Peyer's patch (tissue), 4 donors: ENCODE measurements at places on chromosomes 5 and 9. TPM values are rescaled to one million over a fixed set of nuclear protein-coding genes. Genes with fewer than 3 reads are reported as not detected.

Gene UQCRQ
- 258 TPM for total RNA-seq

DNA sequence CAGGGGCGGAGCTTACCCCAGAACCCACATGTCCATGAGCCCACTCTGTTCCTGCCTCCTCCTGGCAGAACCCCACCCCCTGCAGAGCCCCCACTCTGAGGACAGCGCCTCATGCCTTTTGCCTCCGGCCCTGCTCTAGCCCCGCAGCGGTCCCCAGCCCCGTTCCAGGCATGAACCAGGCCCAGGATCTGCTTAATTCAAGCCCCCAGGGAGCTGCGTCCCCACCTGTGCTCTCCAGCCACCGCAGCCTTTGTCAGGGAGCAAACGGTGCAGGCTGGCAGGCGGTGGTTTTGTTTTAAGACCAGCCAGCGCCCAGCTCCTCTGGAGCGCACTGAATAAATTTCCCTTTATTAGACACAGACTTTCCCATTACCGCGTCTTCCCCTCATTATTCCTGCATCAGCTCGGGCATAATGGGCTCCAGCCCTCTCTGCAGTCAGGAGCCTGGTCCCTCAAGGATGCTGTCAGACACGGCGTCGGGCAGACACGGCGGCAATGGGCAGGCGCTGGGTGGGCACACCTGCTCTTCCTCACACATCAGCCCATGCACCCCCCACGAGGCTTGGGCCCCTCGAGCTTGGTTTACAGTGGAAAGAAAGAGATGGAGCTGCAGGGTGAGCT lies 137.6 kb downstream of the OLFM1 start:
- peak; percentile 38 for DNase-seq

DNA sequence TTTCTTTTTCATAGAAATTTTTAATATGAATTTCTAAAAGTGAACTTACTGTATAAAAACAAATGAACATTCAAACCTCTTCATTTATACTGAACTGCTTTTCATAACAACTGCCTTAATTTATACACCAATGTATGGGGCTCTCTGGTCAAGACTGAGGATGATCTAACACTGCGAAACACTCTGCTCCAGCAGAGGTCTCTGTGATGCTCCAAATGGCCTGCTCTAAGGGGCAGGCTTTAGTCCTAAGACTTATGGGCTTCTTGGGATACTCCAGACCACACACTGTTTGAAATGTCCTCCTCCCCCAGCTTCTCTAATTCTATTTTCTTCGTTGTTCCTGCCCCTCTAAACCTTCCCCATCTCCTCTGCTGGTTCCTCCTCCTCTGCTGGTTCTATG lies 58.5 kb downstream of the LIFR start:
- no peak for DNase-seq

Gene TAF1L
- total RNA-seq, result not detected

GRCh38 chr9:116685166-116685565 lies 1.9 kb upstream of the TRIM32 start:
- no peak for DNase-seq

- no peak for DNase-seq
Observed at GRCh38 chr5:181053488-181054121, 13.5 kb downstream of the BTNL9 start.

DNA sequence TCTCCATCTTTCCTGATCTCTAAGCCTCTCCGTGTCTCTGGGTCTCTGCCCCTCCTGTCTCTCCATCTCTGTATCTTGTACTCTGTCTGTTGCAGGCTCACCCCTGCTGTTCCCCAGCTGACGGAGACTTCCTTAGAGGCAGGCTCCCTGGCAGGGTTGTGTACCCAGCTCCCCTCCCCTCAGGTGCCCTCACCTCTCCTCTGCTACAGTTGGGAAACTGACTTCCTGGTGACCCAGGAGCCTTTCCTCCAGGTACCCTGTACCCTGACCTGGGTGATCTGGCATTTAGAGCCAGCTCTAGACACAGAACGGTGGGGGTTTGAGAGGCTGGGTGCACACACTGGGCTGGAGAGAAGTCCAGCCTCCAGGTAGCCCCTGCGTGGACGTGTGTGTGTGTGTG lies 37.7 kb downstream of the CXXC5 start:
- DNase-seq, result no peak

DNA sequence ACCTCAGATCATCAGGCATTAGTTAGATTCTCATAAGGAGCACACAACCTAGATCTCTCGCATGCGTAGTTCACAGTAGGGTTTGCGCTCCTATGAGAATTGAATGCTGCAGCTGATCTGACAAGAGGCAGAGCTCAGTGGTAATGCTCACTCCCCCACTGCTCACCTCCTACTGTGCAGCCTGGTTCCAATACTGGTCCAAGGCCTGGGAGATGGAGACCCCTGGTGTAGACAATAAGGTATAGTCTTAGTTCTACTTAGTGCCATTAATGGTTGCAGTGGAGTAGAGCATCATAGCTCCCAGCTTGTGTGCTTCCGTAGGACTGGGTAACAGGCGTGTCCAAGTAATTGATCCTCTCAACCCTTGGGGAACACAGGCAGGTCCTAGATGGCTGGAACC lies 70.4 kb upstream of the ANKRD55 start:
- DNase-seq, result no peak

Gene LCN1
- not detected for total RNA-seq

DNA sequence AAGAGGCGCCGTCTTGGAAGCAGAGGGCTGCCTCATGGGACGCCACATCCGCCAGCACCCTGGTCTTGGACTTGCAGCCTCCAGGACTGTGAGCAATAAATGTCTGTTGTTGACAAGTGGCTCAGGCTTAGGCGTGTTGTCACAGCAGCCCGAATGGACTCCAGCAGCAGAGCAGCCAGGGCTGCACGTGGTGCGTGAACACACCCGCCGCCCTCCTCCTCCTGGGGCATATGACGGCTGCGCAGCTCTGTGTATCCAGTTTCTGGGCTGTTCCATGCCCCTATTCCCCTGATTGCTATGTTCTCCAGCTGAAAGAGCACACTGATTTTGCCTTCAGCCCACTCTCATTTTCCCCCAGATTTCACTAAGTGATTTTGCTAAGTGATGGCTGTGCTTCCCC lies 36.0 kb upstream of the CLPTM1L start:
- DNase-seq, result no peak

DNA sequence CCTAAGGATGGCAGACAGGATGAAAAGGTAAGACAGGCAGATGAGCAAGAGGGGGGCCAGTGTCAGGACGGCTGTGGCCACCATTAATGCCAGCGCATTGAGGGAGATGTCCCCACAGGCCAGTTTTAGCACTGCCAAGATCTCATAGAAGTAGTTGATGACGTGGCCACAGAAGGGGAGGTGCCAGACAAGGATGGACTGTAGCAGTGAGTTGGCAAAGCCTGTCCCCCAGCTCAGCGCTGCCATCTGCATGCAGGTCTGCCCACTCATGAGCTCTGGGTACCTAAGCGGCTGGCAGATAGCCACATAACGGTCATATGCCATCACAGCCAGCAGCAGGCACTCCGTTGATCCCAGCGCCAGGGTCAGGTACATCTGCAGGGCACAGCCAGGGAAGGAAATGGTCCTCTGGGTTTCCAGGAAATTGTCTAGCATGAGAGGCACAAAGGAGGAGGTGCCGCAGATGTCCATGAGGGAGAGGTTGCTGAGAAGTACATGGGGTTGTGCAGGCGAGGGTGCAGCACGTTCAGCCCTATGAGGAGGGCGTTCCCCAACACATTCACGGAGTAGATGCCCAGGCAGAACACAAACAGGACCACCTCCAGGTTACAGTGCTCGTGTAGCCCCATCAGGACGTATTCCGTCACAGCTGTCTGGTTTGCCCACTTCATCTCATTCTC lies 10.8 kb downstream of the OR13J1 start:
- no peak for DNase-seq
